ENCODE measurements at places on chromosomes 1 and 21. TPM values are rescaled to one million over a fixed set of nuclear protein-coding genes. Genes with fewer than 3 reads are reported as not detected.

- no peak for DNase-seq
Measured at GRCh38 chr1:19410393-19410792, 74.9 kb downstream of the CAPZB start.

- no peak for DNase-seq
Measured at GRCh38 chr1:31390071-31390470, 17.2 kb upstream of the FABP3 start.

GRCh38 chr1:180157108-180157507, 2.4 kb downstream of the QSOX1 start:
- DNase-seq, result no peak

- no peak for DNase-seq
Measured at GRCh38 chr1:17586172-17586964, 46.9 kb downstream of the ARHGEF10L start.

DNA sequence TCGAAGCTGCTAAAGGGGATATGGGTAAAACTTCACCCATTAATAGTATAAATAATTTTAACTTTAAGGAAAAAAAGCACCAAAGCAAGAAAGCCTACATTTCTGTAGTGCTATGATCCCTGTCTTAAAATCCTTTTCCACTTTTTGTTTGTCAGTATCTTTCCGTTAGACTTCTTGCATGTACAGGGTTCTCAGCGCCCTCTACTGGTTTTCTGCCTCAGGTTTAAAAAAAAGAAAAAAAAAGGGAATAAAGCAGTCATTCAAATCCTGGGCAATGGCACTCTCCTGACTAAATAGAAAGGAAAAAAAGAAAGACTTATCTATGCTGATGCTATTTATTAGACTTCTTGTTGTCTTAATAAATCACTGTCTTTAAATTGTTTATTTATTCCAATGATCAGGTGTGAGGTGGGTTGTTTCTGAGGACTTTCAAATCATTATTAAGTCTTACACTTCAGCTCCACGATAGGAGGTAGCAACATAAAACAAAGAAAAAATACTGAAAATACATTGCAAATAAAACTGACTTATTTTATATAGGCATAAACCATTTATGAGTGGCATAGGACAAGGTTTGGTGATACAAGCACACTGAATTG, 475.4 kb upstream of the NR5A2 start:
- DNase-seq, result no peak

- DNase-seq, result no peak
Measured at GRCh38 chr1:115400891-115401290, 62.8 kb upstream of the NGF start.

GRCh38 chr1:119656410-119656955, 8.4 kb upstream of the ZNF697 start:
- DNase-seq, result no peak

GRCh38 chr1:110081061-110081460, 10.6 kb upstream of the ALX3 start:
- DNase-seq, result no peak

GRCh38 chr1:76070538-76070937, 4.0 kb upstream of the ST6GALNAC3 start:
- DNase-seq, result no peak

DNA sequence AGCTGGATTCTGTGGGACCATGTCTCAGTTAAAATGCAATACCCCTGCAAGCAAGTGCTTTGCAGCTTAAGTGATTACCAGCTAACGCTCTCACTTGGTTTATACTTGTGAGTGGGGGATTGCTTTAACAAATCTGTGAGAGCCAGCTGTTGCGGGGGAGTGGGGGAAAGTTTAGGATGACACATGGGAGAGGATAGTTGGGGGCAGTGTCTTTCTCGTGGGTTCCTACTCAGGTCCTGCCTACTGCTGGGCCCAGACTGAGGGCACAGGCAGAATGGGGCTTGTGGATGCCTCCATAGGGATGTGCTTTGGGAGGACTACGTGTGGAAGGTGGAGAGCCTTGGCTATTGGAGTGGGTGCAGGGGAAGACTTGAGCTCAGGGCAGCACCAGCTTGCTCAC, 60.1 kb downstream of the ELK4 start:
- no peak for DNase-seq

GRCh38 chr1:53375440-53375839, 47.6 kb upstream of the LRP8 start:
- no peak for DNase-seq

Gene SYT14
- not detected for total RNA-seq
